ENCODE measurements at places on chromosomes 1 and 21.

GRCh38 chr1:34779526-34779925, 1.5 kb upstream of the GJB3 start:
- no peak for DNase-seq

- no peak for DNase-seq
Measured at GRCh38 chr1:226325178-226325577, 16.2 kb upstream of the LIN9 start.

GRCh38 chr1:14678011-14678638, 79.6 kb downstream of the KAZN start:
- no peak for DNase-seq

DNA sequence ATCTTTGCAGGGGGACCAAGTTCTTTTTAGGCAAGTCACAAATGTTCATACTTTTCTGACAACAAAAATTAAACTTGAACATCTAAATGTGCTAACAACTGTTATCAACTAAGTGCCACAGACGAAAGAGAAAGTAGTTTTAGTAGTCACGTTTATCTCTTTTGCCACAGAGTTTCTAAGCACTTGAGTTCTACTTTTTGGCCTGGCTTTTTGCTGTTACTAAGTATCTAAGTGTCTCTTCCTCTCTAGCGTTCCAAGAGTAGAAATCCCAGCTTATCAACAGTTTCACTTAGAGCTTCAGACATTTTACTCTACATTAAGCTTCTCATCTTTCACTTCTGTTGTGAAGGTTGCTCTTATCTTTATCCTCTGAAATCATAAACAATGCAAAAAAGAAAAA, 34.2 kb downstream of the GATAD2B start:
- no peak for DNase-seq

GRCh38 chr1:161730050-161730564, 8.8 kb downstream of the FCRLB start:
- no peak for DNase-seq

DNA sequence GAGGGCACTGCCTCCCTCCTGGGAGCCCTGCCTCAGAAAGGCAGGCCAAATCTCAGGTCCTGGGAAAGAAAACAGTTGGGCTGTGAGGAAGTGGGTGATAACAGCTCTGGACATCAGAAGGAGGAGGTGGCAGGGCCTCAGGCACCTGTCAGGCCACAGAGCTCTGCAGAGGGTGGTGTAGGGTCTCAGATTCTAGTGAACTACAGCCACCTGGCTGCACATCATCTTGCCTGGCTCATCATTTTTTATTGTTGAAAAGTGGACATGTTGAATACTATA, 15.3 kb upstream of the ZNF678 start:
- DNase-seq = no peak

DNA sequence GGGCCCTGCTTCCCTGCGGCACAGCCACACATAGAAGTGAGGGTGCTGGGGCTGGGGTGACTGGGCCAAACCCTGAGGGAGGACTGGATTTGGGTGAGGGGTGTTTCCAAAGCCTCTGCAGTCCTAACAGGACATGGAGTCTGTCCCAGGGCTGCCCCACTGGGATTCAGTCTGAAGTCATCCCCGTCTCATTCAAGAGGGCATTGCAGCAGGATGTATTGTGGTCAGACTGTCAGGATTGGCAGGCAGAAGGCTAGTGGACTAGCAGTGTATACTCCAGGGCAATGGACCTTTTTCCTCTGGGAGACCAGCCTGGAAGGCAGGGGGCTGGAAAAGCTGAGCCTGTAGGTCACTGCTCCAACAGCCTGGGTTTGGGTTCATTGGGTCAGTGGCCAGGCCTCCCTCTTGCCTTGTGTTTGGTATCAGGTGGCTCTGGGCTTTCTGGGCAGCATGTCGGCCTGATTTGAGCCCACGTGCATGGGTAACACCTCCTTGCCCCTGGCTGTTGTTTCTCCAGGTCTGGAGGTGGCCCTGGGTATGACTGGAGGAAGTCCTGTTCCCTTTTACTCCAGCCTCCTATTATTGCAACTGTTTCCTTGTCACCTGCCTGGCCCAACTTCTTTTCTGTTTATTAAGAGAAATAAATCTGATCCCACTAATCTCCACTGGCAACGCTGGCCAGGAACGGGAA, 41.0 kb upstream of the SYNC start:
- DNase-seq = no peak

DNA sequence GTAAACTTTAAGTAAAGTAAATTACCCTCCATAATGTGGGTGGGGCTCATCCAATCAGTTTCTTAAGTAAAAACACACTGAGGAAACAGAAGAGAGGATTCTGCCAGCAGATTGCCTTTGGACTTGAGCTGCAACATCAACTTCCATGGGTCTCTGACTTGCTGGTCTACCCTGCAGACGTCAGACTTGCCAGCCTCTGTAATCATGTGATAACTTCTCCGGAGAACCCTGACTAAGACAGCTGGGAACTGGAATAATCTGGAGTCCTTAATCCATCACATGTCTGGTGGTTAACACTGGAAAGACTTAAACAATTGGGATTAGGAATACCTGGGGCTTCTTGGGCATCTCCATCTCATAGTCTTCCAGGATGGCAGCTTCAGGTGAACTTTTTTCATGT, 13.2 kb upstream of the CEP350 start:
- no peak for DNase-seq

GRCh38 chr1:227697321-227697864, 37.7 kb downstream of the JMJD4 start:
- no peak for DNase-seq

GRCh38 chr1:247407180-247407616, 8.8 kb upstream of the NLRP3 start:
- DNase-seq = no peak

DNA sequence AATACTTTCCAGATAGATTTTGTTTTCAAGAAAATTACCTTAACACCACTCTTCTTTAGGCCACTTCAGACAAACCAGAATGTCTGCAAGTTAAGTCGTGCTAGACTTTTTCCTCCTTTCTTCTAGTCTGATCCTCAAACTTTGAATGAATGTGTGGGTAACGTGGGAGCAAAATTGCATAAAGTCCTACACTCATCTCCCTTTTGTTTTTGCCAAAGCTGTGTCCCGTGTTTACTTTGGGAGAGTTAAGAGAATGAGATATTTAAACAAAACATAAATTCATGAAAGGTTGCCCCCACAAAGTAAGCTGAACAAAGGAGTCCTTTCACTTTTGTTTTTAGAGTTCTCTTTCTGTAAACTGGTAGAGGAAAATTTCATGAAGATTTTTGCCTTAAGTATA, 16.9 kb upstream of the VAMP3 start:
- no peak for DNase-seq

- DNase-seq = no peak
Measured at GRCh38 chr1:187588917-187589316, 760.2 kb downstream of the PLA2G4A start.

- no peak for DNase-seq
Measured at GRCh38 chr1:224860488-224861338, 68.8 kb upstream of the DNAH14 start.

- DNase-seq = peak; percentile 9
Measured at GRCh38 chr1:34549199-34549598, 205.6 kb upstream of the GJB5 start.

GRCh38 chr1:167474191-167474641, 44.1 kb downstream of the CD247 start:
- peak; percentile 98 for DNase-seq

DNA sequence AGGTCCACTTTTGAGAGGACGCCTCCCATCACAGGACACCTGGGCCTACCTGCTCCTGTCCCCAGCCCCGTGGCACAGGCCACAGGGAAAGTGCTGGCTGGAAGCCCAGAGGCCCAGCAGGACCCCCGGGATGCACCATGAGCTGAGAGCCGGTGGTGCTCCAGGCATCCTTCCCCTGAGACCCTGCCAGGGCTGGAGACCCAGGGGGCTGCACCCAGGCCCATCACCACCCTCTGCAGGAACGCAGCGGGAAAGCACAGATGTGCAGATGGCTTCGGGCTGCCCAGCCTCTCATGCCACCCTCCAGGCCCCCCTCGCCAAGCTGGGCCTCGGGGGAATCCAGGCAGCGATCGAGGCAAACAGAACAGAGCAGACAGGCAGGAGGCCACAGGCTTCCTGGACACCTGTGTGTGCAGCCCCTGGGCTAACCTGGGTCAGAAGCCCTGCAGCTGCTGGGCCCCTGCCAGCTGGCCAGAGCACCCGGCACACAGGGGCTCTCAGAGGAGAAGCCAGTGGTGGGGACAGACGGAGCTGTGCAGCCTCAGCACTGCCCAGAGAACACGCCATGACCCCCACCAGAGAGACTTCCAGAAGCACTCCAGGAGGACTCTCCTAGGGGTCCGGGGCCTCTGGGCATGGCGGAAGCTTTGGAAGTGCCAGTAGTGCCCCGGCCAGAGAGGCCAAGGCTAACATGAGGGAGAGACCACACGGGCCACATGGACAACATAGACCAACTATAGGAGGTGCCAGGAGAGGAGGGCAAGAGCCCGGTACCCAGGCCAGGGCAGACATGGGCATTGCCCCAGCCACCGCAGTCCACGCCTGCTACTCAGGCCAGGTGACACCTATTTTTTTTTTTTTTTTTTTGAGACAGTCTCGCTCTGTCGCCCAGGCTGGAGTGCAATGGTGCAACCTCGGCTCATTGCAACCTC, 71.4 kb downstream of the ARHGEF16 start:
- DNase-seq = no peak

DNA sequence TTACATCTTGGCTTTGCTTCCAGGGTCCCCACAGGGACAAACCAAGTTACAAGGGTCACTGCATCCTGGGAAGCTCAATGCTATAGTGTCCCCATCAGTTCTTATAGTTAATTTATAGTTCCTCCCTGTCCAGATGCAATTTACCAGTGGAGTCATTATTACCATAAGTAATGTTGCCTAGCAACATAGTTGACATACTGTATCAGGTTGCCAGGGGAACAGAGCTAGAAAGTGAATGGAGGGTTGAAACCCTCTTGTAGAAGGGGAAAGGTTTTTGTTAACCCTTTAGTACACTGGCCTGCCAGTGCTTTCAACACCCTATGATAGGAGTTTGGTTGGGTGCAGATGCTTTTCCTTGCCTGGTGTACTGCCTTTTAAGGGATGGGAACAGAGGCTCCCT, 34.3 kb upstream of the TTC4 start:
- no peak for DNase-seq

DNA sequence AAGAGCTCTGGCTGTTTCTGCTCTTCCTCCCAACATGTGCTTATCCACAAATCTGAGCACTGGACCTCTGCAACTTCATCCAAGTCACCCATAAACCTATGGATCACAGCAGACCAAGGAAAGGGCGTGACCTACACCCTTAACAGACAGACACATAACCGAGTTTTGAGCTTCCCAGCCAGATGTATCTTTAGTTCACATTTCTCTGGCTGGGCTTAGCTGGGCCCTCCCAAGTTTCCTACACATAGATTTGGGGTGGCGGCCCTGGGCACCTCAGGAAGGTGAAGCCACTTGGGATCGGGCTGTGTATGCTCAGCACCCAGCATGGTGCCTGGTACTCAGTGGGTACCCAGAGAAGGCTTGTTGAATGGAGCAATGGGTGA, 26.4 kb downstream of the FAAH start:
- DNase-seq = no peak

- no peak for DNase-seq
Measured at GRCh38 chr1:113890816-113891215, 3.4 kb upstream of the BCL2L15 start.

- DNase-seq = no peak
Measured at GRCh38 chr1:241775021-241775420, 73.0 kb upstream of the EXO1 start.

DNA sequence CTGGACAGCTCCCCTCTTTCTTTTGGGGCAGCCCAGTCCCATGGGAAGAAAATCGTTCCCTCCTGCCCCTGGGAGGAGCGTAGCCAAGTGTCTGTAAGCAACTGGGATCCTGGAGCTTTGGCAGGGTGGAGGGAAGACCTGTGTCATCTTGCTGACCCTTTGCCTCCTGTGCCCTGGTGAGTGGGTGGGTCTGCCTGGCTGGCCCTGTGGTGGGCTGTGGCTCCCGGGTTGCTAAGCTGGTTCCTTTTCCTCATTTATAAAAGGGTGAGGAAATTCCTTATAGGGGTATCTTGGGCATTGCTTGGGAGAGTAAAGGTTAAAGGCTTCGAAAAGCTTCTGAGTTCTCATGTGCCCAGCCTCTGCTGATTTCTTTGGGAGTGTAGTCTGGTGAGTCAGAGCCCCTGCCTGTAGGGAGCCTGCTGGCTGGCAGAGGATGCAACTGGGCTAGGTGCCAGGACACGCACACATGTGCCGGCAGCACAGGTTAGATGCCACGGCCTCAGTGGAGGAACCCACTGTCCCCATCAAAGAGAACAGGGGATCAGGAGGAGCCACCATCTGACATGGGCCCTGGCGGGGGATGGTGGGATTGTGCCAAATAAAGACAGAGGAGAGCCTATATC, 85.2 kb downstream of the ARHGEF10L start:
- DNase-seq = no peak

- DNase-seq = no peak
Measured at GRCh38 chr1:239413916-239414315, 27.5 kb downstream of the CHRM3 start.

- DNase-seq = no peak
Measured at GRCh38 chr1:66929691-66929998, 4.9 kb downstream of the MIER1 start.

DNA sequence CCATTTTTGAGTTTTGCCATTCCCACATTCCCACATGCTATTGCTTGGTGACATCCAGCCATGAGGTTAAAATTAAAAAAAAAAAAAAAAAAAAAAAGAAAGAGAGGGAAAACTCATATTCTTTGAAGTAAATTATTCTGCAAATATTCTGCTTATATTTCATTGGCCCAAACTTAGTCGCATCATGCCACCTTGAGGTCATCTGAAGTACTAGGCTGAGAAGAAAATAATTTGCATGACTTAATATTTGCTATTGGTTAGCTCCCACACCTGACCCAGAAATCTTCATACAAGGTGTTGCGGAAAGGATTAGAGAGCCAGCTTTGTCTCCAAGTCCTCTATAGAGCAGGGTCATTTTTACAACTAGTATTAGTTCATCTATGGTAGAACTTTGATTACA, 2206.0 kb downstream of the MRPL39 start:
- DNase-seq = peak; percentile 32

GRCh38 chr1:11280719-11281376, 7.8 kb downstream of the UBIAD1 start:
- peak; percentile 59 for DNase-seq

DNA sequence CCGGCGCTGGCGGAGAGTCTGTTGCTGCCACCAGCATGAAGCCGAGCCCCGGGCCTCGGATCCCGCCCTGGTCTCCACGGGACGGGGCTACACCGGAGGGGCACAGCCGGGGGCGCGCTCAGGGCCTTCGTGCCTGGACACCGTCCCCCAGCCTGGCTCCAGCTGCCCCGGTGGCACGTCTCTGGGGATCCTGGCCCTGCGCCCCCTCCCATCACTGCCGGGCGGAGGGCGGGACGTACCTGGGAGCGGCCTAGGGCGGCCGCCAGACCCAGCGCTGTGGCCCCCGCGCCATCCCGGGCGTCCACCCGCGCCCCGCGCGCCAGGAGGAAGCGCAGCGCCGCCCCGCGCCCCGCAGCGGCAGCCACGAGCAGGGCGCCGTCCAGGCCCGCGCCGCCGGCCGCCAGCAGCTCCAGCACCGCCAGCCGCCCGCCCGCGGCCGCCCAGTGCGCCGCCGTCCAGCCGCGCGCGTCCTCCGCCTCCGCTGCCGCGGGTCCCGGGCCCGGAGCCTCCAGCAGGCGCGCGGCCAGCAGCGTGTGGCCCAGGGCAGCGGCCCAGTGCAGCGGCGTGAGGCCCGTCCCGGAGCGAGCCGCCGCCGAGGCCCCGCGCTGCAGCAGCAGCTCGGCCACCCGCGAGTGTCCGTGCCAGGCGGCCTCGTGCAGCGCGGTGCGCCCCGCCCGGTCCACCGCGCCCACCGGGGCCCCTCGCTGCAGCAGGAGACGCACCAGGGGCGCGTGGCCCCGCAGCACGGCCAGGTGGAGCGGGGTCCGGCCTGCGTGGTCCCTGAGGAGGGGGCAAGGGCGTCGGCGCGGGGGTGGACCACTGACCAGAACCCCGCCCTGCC, 1.0 kb downstream of the ANKRD65 start:
- no peak for DNase-seq

Measured in Jurkat, Clone E6-1 (cell line).